ENCODE measurements at places on chromosomes 4 and X.
A peak's percentile ranks its signal among the peaks of the same experiment; 100 is the strongest.

DNA sequence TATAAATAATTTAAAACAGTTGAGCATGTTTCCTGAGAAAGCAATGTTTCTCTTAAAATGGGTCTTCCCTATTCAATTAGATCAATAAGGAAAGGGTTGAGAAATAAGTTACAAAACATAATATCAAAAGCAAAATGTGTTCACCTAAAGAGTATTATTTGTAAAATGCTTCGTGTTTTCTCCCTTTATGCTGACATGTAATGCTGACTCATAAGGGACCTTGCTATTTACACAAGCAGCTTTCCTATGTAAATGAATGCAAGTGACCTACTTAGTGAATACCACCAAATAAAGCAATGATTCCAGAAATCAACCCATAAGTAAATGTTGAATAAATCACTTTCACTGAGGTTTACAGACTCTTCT is 91.5 kb downstream of the ELOVL6 start:
- no peak overlapping the region for H3K27ac ChIP-seq
- peaks cover 26% of the 10 kb centered on the region for H3K36me3 ChIP-seq
- no peak for DNase-seq
- no peaks in the 10 kb centered on the region for H3K27me3 ChIP-seq
- no peak overlapping the region for H3K4me3 ChIP-seq

DNA sequence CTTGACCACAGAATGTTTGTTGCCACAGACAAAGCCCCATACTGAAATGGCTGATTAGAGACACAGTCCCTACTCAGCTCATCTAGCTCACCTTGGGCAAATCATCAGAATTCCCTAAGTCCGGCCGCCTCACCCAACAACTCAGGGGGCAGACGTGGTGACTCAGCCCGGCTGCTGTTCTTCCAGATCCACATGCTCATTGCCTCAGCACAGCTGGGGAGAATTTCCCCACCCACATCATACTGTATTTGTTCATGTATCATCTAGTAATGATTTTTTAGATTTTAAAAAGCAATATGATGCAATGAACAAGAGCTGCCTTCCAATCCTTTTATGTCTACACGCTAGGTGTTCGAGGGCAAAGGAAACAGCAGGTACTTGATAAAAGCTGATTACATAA is 333.8 kb upstream of the TENM3 start:
- no peak for DNase-seq
- H3K27me3 ChIP-seq, result no peaks in the 10 kb centered on the region
- H3K4me3 ChIP-seq, result no peak overlapping the region
- no peaks in the 10 kb centered on the region for H3K4me1 ChIP-seq

DNA sequence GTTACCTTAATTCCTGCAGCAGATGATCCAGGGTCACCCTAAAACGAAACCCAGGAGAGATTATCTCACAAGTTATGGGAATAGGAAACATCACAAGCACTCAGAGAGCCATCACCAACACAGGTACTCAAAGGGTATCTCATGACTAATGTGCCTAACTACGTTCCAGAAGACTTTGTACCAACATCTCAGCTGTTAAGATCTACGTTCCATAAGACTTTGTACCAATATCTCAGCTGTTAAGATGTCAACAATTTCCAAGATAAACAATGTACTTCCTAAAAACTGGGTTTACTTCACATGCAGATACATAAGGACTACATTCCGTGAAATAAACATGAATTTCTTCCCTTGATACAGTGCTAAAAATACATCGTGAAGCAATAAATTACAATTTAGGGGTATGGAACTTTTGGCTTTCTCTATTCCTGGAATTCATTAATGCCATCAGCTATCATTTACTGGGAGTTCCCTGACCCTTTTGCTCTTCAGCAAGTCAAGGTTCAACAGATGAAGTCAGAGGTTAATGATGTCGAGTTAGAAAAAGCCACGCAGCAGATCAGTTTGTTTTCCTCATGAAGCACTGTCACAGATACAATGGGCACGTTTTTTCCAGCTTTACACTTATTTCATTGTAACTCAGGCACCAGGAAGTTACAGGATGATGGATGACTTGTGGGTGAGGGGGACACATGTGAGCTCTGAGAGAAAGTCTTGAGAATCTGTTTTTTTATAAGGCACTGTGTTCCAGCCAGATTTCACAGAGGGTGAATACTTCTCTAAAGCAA is 127.0 kb upstream of the ETNPPL start:
- no peak overlapping the region for H3K4me3 ChIP-seq
- no peak overlapping the region for H3K27ac ChIP-seq
- no peaks in the 10 kb centered on the region for H3K36me3 ChIP-seq
- peaks cover 5% of the 10 kb centered on the region for H3K4me1 ChIP-seq
- no peak for DNase-seq

- no peak overlapping the region for H3K27ac ChIP-seq
- peaks cover 2% of the 10 kb centered on the region for H3K27me3 ChIP-seq
- H3K4me1 ChIP-seq, result no peaks in the 10 kb centered on the region
- H3K36me3 ChIP-seq, result no peaks in the 10 kb centered on the region
Observed at GRCh38 chrX:42248226-42248625, 324.9 kb upstream of the CASK start.

DNA sequence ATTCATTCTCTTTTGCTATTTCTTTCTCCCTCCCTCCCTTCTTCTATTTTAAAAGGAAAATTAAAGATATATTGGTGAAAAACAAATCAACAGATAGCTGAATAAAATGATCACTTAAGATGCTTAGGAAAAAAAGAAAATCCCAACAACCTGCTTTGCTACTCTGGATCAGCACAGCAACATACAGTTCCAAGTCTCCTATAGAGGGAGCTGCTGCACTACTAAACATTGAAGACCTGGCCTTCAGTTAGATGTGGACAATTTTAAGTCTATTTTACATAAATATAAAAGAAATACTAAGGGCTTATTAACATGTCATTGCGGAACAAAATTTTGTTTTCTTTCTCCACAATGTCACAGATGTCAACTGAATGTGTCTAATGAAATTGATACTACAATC is 226.4 kb downstream of the MAGEB5 start:
- H3K36me3 ChIP-seq, result no peaks in the 10 kb centered on the region
- H3K27ac ChIP-seq, result no peak overlapping the region
- H3K4me1 ChIP-seq, result no peaks in the 10 kb centered on the region
- H3K4me3 ChIP-seq, result no peak overlapping the region

DNA sequence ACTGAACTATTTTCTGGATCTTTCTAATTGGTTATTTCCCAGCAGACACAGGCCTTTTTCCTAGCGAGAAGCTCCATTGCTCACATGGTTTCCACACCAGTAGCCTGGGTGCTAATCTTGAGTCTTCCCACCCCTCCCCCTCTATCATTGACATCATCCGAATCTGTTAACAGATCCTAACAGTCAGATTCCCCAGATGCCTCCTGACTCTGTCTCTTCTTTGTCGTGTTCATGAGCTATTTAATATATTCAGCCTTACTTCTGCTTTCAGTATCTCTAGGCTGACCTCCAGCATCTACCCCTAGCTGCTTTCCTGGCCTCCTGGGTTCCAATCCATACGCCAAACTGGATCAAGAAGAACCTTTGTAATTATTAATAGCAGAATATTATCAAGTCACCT is 85.0 kb downstream of the CLNK start:
- no peaks in the 10 kb centered on the region for H3K36me3 ChIP-seq
- H3K4me1 ChIP-seq, result no peaks in the 10 kb centered on the region
- H3K27ac ChIP-seq, result no peak overlapping the region

DNA sequence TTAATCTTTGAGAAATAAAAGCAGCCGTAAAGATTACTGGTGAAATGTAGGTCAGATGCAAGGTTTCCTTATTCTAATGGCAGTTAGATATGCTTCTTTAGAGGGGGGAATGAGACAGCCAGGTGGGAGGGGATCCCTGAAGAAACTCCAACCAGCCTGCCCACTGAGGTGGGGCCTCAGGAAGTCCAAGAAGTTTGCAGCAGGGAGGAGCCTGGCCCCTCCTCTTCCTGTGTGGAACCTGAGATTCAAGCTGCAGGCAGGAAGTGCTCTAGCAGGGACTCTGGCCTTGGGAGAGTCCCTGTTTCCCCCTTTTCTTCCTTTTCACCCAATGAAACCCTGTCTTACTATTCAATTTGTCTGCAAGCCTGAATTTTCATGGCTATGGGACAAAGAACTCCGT is 101.4 kb upstream of the SLITRK2 start:
- no peak overlapping the region for H3K4me3 ChIP-seq
- H3K36me3 ChIP-seq, result no peaks in the 10 kb centered on the region
- no peaks in the 10 kb centered on the region for H3K4me1 ChIP-seq
- no peaks in the 10 kb centered on the region for H3K27me3 ChIP-seq
- DNase-seq, result no peak
- H3K27ac ChIP-seq, result no peak overlapping the region

- H3K4me1 ChIP-seq, result no peaks in the 10 kb centered on the region
- no peaks in the 10 kb centered on the region for H3K36me3 ChIP-seq
- no peaks in the 10 kb centered on the region for H3K27me3 ChIP-seq
- no peak overlapping the region for H3K4me3 ChIP-seq
- H3K27ac ChIP-seq, result no peak overlapping the region
- no peak for DNase-seq
Observed at GRCh38 chr4:8376361-8377102, 64.0 kb downstream of the ACOX3 start.

DNA sequence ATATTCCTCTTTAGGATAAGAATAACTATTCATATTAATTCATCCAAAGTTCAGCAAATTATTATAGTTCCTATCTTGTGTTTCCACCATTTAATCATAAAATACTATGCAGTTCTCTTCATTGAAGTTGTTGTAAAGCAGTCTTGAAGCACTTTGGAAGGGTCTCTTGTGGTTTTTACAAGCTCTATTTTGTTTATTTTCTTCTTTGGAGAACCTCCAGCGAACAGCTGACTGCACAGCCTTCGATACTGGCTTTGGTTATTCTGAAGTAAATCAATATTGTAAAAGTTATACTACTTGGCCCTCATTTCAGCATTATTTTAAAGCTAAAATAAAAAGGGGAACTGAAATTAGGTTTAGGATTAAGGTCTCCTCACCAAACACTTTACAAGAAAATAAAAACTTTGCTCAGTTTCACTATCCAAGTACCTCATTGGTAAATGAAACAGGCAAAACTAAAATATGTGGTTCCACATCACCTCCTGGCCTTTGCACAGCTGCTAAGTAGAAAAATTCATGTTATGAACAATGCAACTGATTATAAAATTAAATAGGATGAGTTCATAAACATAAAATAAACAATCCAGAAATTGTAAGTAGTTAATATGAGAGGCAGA is 1629.2 kb upstream of the ADGRL3 start:
- no peak overlapping the region for H3K27ac ChIP-seq
- no peak for DNase-seq
- no peaks in the 10 kb centered on the region for H3K27me3 ChIP-seq
- no peak overlapping the region for H3K4me3 ChIP-seq

DNA sequence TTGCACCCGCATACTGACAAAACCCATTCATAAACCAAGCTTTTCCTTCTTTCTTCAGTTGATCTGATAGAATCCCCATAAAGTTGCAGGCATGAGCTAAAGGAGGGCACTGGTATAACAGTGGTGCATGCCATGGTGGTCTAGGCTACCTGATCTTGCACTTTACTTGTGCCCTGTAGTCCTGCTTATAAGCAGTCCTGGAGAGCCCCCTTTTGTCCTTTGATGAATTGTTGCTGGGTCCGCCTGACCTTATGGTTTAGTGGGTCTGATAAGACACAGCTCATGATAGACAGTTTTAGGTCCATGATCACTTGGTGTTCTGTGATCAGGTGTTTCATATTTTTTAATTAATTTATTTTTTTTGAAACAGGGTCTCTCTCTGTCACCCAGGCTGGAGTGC is 19.7 kb downstream of the CCDC160 start:
- no peak for DNase-seq
- H3K27me3 ChIP-seq, result no peaks in the 10 kb centered on the region
- H3K4me3 ChIP-seq, result no peak overlapping the region

DNA sequence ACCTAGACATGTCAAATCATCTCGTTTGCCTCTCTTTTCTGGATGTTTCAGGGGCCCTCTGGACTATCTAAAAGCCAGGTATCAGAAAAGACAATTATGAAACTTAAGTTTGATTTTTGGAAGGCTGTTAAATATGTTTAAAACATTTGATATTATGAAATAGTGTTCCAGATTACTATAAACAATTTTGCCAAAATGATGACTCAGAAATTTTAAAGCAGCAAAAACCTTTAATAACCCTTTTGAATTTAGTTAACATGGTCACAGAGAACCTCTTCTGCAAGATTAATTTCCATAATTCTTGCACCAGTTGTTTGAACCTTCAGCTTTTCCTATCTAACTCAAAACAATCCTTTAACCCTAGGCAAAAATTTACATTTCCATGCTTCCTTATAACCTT is 18.8 kb upstream of the FAM47E start:
- DNase-seq, result no peak
- no peaks in the 10 kb centered on the region for H3K4me1 ChIP-seq
- H3K27me3 ChIP-seq, result peaks cover 8% of the 10 kb centered on the region
- H3K27ac ChIP-seq, result no peak overlapping the region
- no peak overlapping the region for H3K4me3 ChIP-seq
- no peaks in the 10 kb centered on the region for H3K36me3 ChIP-seq

GRCh38 chr4:40731792-40732245 is 17.9 kb upstream of the NSUN7 start:
- DNase-seq, result no peak
- H3K4me1 ChIP-seq, result peaks cover 13% of the 10 kb centered on the region
- peak overlapping the region; percentile 2 for H3K4me3 ChIP-seq
- H3K27me3 ChIP-seq, result peaks cover 4% of the 10 kb centered on the region
- peak overlapping the region; percentile 27 for H3K27ac ChIP-seq

GRCh38 chr4:177119691-177120090 is 190.0 kb upstream of the NEIL3 start:
- H3K4me1 ChIP-seq, result no peaks in the 10 kb centered on the region
- H3K27me3 ChIP-seq, result peaks cover 1% of the 10 kb centered on the region
- no peak overlapping the region for H3K27ac ChIP-seq
- no peak overlapping the region for H3K4me3 ChIP-seq
- H3K36me3 ChIP-seq, result peaks cover 6% of the 10 kb centered on the region

DNA sequence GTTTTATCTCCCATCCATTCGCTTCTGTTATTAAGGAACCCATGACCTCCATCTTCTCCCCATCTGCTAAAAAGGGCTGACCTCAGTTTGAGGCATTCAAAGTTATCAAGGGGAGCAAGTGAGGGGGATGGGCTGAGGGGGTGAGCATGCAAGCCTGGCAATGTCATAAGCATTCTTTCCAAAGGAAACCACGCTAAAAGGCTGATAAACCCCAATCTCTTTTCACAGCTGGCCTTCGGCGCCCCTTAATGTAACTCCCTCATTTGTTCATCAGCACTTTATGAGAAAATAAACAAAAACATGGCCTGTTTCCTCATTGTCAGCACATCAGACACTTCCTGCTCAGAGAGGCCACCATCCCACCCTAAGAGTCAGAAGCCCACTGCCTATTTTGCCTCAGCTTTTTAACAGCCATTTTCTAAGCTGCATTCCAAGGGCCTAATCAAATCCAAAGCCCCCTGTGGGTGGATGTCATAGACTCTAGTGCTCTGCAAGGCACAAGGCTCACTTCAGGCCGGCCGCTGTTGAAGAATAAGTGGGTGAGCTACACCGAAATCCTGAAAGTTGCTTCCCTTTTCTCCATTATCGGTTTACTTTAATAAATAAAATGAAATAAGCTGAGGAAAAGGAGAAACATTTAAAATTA is 92.0 kb upstream of the SRD5A3 start:
- no peaks in the 10 kb centered on the region for H3K4me1 ChIP-seq
- DNase-seq, result no peak
- H3K36me3 ChIP-seq, result no peaks in the 10 kb centered on the region
- no peak overlapping the region for H3K4me3 ChIP-seq
- H3K27ac ChIP-seq, result no peak overlapping the region
- H3K27me3 ChIP-seq, result no peaks in the 10 kb centered on the region

GRCh38 chr4:185343726-185344581 is 51.8 kb downstream of the LRP2BP start:
- H3K36me3 ChIP-seq, result peaks cover 32% of the 10 kb centered on the region
- peak overlapping the region; percentile 5 for H3K4me3 ChIP-seq
- peak overlapping the region; percentile 9 for H3K27ac ChIP-seq
- no peak for DNase-seq
- H3K4me1 ChIP-seq, result peaks cover 36% of the 10 kb centered on the region
